ENCODE measurements at places on chromosomes 16 and 17.
A peak's percentile ranks its signal among the peaks of the same experiment; 100 is the strongest.

- no peak for DNase-seq
These were observed 2.3 kb downstream of the DNASE1 start for GRCh38 chr16:3656491-3657468.

- DNase-seq, result no peak
These were observed 107.1 kb downstream of the USP22 start for GRCh38 chr17:20935740-20936139.

GRCh38 chr17:79808763-79809529, 12.1 kb upstream of the CBX8 start:
- no peak for DNase-seq

DNA sequence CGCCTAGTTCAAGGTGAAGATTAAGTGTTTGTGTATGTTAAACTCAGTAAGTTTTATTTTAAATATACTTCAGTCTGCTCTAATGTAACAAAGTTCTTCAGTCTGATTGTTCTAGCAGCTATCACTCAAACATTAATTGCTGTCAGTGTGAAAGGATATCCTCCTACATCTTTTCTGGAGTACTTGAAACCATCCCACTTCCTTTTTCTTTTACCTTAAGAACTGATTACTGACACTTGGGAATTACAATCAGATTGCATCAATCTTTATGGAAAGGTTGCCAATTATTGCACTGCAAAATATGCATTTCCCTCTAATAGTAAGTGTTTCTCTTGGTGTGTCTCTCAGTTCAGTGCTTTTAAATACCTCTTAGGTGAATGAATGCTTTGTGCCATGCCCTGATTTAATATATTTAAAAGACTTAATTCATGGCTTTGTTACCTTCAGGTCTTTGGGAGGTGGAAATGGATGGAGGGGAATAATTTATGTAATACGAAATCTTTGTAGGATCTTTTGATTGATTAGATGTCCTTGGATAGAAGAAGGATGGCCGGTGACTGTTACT, 16.6 kb downstream of the MRTFB start:
- no peak for DNase-seq

- no peak for DNase-seq
These were observed 35.0 kb downstream of the STAT5A start for GRCh38 chr17:42323268-42323773.

- no peak for DNase-seq
These were observed 1.6 kb downstream of the GFAP start for GRCh38 chr17:44913676-44914075.

DNA sequence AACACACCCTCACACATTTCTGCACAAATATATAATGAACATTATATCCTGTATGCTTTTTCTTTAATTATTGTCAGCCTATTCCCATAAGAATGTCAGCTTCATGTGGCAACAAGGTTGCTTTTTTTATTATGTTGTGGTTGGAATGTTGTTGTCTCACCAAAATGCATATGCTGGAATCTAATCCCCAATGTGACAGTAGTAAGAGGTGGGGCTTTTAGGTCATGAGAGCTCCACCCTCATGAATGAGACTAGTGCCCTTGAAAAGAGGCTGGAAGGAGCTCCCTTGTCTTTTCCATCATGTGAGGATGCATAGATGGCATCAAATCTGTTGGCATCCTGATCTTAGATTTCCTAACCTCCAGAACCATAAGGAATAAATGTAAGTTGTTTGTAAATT, 131.3 kb upstream of the IRX6 start:
- no peak for DNase-seq

DNA sequence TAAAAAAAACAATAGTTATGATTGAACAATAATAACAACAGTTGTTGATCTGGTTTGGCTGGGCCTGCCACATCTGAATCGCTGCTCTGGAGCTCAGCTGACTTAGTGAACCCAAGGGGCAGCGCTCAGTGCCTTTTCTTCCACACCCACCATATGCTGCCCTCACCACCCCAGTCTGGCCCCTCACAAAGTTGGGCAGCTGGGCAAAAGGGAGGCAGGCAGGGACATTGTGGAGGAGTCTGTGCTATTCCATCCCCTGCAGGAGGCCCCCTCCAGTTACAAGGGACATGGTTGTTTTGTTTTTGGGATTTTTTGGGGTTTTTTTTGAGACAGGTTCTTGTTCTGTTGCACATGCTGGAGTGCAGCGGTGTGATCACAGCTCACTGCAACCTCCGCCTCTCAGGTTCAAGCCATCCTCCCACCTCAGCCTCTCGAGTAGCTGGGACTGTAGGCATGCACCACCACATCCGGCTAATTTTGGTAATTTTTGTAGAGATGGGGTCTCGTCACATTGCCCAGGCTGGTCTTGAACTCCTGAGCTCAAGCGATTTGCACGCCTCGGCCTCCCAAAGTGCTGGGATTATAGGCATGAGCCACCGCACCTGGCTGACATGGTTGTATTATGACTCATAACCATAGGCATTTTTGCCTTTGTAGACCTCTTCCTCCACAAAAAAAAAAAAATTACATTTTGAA, 8.6 kb upstream of the PECAM1 start:
- DNase-seq, result no peak

DNA sequence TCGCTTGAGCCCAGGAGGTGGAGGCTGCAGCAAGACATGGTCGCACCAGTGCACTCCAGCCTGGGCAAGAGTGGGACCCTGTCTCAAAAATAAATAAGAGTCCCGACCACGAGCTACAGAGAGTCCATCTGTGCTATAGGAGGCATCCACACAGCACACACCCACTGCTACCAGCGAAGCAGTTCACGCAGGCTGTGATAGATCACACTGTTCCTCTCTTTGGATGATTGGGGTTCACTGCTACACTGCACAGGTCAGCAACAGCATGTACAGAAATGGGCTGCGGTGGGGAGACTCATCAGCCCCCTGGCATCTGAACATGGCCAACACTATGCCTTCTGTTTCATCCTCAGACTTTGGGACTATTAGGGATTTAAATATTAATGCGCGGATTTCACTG, 33.8 kb downstream of the PMM2 start:
- no peak for DNase-seq

DNA sequence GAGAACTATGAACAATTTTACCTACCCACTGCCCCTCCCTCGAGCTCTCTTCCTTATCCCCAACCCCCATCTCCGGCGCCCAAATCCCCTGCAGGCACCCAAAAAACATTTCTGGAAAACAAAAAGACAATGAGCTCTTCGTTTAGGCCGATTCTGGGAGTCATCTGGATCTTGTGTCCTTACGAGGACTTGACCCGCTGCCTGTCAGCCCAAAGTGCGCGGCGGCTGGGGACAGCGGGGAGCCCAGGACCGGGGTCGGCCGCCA, 524 bp downstream of the STRADA start:
- DNase-seq, result peak; percentile 22

- no peak for DNase-seq
These were observed 79.8 kb downstream of the CMIP start for GRCh38 chr16:81524382-81524781.

- DNase-seq, result no peak
These were observed 28.8 kb upstream of the ABCC11 start for GRCh38 chr16:48276102-48276501.

- DNase-seq, result no peak
These were observed 7.3 kb upstream of the RPRML start for GRCh38 chr17:46986366-46986765.
